ENCODE measurements at places on chromosomes 7 and 10.
A peak's percentile ranks its signal among the peaks of the same experiment; 100 is the strongest.

- no peak for DNase-seq
Observed at GRCh38 chr10:130961506-130962239, 349.8 kb downstream of the TCERG1L start.

DNA sequence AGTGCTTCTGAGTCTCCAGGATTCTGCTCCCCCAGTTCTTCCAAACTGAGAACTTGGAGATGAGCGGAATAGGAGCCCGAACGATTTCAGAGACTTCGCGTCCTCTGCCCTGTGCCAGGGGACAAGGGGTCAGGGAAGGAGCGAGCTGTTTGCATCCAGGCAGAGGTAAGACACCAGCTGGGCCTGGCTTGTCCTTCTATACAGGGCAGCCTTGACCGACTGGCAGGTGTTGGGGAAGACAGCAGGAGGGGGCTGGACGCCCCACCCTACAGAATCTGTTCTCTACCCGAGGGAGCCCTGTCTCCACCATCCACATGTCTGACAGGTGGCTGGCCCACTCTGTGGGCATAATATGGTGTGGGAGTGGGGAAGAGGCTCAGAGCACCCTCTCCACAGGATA, 7.1 kb downstream of the SPOCK2 start:
- DNase-seq: no peak

DNA sequence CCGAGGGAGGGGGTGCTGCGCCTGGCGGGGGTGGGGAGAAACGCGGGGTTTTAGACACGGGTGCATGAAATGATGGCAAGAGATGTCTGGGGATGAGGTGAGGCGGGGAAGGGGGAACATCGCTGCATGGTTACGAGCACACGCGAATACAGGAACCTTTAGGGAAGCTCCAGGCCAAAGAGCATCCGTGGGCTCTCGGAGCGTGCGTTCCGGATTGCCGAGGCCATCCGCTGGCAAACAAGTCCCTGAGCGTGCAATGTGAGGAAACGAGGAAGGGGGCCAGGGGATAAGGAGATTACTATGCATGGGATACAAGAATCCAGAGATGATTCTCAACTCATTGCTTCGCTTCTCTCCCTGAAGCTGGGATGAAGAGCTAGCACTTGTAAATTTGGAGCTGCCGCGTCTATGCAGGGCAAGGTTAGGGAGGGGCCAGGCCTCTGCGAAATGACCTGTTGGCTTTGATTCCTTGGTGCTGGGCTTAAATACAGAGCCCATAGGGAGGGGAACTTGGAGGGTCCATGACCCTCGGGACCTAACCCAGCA, 520 bp upstream of the WNT2 start:
- DNase-seq: no peak

- no peak for DNase-seq
Observed at GRCh38 chr7:41581041-41581440, 121.8 kb downstream of the INHBA start.

GRCh38 chr7:44633254-44634186, 27.1 kb downstream of the OGDH start:
- DNase-seq: peak; percentile 70

DNA sequence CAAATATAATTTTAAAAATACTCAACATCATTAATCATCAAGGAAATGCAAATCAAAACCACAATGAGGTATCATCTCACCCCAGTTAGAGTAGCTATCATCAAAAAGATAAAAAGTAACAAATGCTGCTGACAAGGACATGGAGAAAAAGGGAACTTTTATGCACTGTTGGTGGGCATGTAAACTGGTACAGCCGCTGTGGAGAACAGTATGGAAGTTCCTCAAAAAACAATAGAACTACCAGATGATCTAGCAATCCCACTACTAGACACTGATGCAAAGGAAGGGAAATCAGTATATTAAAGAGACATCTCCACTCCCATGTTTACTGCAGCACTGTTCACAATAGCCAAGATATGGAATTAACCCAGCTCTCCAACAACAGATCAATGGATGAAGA, 384.5 kb downstream of the PLXDC2 start:
- no peak for DNase-seq

DNA sequence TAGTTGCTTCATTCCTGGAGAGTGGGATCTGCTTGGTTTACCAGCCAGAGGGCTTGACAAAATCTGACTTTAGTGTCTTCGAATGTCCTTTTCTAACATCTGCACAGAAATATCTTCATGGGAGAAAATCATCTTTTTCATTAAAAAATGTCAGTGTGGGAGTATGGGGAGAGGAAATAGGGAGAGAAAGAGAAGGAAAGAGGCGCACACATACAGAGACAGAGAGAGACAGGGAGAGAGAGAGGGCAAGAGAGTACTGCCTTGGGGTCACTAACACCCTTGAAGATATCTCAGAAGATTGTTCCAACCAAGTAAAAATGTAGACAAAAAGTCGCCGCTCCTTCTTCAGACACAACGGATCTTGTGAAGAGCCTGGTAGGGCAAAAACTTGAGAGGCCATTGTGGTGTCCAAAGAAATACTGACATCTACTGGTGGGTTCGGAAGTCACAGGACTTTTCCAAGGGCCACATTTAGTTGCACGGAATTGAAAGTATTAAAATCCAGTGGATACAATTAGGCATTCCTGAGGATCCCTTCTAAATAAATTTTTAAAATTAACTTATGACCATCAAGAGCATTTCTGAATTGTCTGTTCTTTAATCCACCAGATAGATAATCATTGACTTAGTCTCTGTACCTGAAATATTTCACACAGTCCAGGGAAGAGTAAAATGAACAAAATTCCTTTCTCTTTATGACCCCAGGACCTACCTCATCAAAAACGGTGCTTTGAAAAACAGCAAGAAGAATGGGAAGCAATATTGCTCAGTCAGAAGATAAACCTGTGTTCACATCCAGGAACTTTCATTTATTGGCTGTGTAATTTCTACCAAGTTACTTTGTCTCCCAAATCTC, 29.7 kb downstream of the VIM start:
- no peak for DNase-seq

- DNase-seq: no peak
Observed at GRCh38 chr10:44883593-44884331, 27.4 kb upstream of the TMEM72 start.

- no peak for DNase-seq
Observed at GRCh38 chr7:56115852-56116538, at the start of gene NUPR2. Gene NUPR2, minus strand, starts transcription at chr7:56116417. Its CDS starts 103 bp downstream, at chr7:56116314.

DNA sequence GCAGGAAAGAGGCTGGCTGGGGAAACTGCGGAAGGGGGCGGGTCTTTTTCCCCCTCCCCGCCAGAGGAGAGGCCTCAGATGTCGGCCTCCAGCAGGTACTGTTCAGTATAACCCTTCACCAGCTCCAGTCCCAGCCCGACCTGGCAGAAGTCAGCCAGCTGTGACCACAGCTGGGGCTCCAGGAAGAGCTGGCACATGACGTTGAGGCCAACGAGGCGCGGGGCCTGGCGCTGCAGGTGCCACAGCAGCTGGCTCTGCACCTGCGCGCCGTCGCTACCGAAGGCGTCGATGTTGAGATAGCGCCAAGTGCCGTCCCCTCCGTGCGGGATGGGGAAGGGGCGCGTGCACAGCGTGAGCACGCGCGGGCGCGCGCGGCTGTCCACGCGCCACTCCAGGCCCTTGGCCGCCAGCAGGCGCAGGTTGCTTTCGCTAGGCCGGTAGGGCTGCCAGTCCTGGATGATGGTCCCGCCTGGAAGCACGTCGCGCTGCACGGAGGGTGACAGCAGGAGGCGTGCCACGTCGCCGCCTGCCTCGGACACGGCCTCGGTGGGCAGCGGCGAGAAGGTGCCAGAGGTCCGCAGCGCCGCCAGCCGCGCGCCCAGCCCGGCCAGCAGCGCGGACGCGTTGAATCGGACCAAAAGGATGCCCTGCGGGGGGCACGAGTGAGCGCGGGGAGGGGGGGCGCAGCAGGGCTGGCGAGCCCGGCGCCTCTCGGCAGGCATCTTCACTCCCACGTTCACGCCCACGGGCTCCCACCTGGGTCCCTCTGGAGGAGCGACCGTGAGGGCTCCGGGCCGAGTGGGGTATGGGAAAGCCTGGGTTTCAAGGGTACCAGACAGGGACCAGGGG, 6.9 kb upstream of the VGF start:
- no peak for DNase-seq

- no peak for DNase-seq
Observed at GRCh38 chr10:119831656-119832055, 41.0 kb downstream of the MCMBP start.

DNA sequence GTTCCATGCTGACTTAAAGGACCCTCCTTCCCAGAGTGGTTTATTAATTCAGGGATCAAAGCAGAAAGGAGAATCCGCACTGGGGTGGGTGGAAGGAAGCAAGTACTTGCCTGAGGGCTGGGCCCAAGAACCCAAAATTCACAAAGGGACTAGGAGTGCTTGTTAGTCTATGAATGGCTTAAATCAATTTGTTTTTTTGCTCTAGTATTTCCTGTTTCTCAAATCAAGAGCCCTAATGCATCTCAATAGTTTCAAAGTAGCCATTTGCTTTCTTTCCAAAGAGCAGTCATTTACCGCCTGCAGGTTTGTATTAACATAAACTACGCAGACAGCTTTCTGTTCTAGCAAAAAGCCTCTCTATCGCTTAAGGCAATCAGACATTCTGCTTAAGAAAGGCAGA, 44.2 kb upstream of the SLC35G1 start:
- DNase-seq: no peak

DNA sequence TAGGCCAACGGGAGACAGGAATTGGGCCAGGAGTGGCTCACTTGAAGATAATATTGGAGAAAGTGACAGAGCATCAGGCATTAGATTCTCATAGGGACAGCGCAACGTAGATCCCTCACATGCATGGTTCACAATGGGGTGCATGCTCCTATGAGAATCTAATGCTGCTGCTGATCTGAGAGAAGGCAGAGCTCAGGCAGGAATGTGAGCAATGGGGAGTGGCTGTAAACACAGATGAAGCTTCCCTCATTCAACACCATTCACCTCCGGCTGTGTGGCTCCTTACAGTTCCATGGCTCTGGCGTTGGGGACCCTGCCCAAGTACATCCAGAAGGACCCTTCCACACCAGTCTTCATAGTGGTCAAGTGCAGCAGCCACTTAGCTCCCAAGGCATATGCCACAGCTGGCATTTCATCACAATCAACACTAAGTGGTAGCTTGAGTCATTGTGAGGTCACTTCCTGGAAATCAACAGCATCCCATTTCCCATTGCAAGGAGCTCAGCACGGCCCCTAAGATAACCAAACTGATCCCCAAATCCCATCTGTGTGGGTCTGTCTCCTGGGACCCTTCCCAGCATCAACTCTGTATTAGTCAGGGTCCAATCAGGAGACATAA, 174.5 kb downstream of the TPST1 start:
- DNase-seq: no peak

GRCh38 chr7:158856883-158857668, 718 bp downstream of the DYNC2I1 start:
- DNase-seq: peak; percentile 59

DNA sequence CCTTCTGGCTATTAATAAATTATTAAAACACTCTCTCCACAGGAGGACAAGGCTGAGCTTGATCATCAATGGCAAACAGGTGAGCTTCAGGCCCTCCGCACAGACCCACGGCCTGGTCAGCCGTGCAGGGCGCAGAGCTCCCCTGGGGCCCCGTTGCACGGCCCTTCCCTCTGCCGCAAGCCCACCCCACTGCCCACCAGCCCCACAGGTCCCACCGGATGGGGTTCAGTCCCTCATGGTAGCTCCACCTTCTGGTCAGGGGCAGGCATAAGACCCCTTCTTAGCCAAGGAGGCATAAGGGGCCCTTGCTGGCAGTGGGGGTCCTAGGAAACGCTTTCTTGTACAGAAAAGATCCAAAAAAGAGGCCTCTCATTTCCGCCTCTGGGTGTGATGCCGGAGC, 84.6 kb downstream of the MAD1L1 start:
- no peak for DNase-seq

- no peak for DNase-seq
Observed at GRCh38 chr7:55550010-55550663, 22.2 kb downstream of the VOPP1 start.

All from activated CD8-positive, alpha-beta memory T cell treated with anti-CD3 and anti-CD28 coated beads, Interleukin-2, amount 50 U/mL, for 48 hours (primary cell).